T47D (cell line): ENCODE measurements at places on chromosomes 6 and 20.
A peak's percentile ranks its signal among the peaks of the same experiment; 100 is the strongest.

GRCh38 chr6:49051281-49051680, 411.8 kb downstream of the MMUT start:
- no peak for DNase-seq

GRCh38 chr6:14642842-14643241, 525.3 kb downstream of the CD83 start:
- no peak for DNase-seq

- peak; percentile 83 for DNase-seq
Measured at GRCh38 chr6:41424370-41425058, 89.1 kb downstream of the NCR2 start.

DNA sequence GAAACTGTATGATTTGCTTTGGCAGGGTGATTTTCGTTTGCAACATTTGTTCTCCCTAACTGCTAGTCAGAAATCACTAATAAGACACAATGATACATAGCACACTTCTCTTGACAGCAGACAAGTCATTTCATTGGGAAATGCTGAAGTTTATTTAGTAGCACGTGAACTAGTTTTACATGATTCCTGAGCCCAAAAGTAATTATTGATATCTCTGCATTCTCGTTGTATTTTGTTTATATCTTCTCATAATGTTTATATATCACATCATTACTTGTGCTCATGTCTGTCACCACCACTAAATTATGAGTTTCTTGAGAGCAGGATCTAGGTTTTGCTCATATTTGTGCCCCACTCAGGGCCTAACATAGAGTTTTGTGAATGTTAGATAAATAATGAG, 151.7 kb downstream of the KIF6 start:
- DNase-seq = no peak

GRCh38 chr6:36715469-36715868, 17.8 kb downstream of the RAB44 start:
- no peak for DNase-seq

- no peak for DNase-seq
Measured at GRCh38 chr6:159655409-159655988, 37.5 kb downstream of the SOD2 start.

- no peak for DNase-seq
Measured at GRCh38 chr6:105646391-105646867, 243.5 kb upstream of the PREP start.

GRCh38 chr6:36292170-36292569, 22.3 kb downstream of the PNPLA1 start:
- DNase-seq = no peak

DNA sequence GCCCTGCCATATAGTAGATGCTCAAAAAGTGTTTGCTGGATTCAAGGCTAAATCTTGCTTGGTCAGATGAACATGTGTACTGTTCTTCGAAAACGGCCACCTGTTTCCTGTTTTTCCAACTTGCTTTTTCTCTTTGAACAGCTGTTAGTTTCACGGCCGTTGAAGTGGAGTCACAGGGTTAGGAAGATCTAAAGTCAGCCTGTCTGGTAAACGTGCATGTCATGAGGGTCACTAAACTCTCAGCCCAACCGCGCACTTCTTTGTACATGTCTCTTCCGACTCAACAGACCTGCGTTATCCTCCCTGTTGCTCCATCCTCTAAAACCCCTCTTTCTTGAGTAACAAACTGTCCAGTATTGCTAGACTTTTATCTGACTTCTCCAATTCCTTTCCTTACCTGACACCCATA, 93.2 kb upstream of the MAN1A1 start:
- no peak for DNase-seq

DNA sequence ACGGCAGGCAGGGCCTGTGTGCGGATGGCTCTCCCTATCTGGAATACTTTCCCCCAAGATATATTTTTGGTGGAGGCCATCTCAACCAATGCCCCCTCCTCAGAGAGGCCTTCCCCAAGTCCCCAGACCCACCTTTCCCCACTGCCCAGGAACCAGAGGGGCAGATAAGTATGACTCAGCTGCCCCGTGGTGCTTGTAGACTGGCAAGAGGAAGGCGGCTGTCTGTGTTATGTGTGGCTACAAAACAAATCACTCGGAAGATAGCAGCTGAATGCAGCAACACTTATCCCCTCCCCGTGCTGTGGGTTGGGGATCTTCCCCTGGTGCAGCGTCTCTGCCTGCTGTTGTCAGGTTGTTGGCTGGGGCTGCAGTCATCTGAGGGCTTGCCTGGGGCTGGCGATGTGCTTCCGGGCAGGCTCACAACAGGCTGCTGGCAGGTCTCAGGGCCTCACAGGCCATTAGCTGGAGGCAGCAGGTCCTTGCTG, 7.1 kb downstream of the NPEPL1 start:
- DNase-seq = no peak

GRCh38 chr6:117117652-117118051, 147.7 kb upstream of the VGLL2 start:
- no peak for DNase-seq

DNA sequence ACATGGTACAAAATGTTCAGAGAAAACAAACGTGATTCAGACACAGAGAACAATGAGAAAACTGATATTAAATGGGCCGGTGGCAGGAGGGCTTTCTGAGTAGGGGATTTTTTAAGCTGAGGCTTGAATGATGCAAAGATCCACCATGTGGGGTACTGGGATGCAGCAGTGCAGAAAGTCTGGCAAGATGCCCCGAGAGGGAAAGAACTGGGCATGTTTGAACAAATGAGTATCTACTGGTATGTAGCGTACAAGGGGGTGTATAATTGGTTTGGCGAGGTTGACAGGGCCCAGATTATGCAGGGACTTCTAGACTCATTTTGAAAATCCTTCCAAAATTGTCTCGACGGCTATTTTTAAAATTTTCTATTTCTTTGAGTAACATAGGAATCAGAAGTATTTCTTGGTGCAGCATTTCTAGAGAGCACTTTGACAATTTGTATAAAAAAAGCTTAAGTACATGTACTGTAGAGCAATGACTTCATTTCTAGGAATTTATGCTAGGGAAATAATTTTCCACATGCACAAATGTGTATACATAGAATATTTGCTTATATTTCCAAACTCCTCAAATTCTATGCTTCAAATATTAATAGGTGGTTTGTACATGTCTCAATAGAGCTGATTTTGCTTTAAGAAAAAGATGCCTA, 119.6 kb upstream of the DOK5 start:
- DNase-seq = no peak

- DNase-seq = peak; percentile 65
Measured at GRCh38 chr20:47506335-47506734, 4.6 kb downstream of the NCOA3 start.
